Activated naive CD4-positive, alpha-beta T cell treated with anti-CD3 and anti-CD28 coated beads for 36 hours (primary cell): ENCODE measurements at places on chromosomes 3 and 15.

GRCh38 chr3:176692966-176693785 is 504.1 kb downstream of the TBL1XR1 start:
- DNase-seq: no peak

DNA sequence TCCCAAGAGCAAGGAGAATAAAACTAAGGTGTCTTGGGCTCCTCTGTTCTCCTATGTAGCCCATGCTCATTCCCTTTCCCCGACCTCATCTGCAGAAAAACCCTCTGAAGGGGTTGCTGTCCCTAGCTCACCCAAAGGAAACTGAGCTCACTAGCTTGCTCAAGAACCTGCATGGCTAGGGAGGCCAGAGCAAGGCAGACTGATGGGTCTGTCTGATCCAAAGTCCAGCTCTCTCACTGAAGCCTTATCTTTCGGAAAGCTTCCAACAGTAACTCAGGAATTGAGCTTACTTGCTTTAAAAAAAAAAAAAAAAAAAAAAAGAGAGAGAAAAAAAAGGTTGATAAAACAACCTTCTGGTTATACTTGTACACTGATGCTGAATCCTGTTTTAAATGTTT is 141.4 kb upstream of the TOPAZ1 start:
- no peak for DNase-seq

- no peak for DNase-seq
Measured at GRCh38 chr3:71972031-71972430, 187.1 kb upstream of the PROK2 start.

DNA sequence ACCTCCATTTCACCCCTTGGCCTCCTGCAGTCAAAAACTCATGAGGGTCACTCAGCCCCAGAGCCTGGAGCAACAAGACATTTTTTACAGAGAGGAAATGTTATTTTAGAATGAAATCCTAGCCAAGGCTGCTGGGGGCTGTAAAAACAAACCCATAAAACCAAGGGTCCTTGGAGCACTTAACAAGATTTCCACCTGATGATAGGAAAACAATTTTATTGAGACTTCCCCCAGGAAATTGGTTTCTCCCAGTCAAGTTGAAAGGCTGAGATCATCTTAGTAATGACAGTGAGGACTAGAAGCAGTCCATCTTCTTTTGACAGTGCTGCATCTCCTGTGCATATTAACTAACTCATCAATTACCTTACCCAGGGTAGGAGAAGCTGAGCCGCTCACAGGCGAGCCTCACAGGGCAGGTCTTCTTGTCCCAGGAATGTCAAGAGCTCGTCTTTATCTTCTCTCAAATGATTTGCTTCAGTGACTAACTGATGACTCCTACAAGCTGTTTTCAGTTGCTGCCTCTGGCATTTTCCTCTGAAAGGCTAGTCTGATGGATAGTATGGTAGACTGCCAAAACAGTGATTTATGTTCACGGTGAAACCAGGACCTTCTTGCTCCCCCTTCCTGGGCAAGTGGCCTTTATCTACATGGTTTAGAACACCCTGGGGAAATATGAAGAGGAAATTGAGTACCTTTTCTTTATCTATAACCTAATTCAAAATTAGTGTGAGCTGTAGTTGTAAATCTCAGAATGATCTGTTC is 34.6 kb upstream of the AEN start:
- no peak for DNase-seq

DNA sequence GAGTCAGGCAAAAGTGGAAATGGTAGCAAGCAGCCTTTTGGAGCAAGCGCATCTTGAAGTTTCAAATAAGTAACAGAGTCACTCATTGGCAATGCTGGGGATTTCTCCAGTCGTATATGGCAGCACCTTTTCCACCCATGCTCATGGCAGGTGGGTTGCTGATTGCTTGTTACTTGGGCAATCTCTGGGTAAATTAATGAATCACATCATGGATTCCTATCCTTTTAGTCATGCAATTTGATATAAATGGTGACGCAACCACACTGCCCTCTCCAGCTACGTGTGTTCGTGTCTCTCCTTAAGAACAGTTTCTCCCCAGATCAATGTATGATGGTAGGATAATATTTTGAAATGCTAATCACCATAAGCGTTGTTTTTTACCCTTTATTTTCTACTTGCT is 339.9 kb upstream of the KCNH8 start:
- DNase-seq: no peak

GRCh38 chr15:47796830-47797229 is 79.5 kb downstream of the SEMA6D start:
- no peak for DNase-seq

- DNase-seq: peak; percentile 44
Measured at GRCh38 chr3:136862617-136863322, 762 bp downstream of the NCK1 start.

- peak; percentile 14 for DNase-seq
Measured at GRCh38 chr3:38519651-38520050, 23.5 kb downstream of the EXOG start.

DNA sequence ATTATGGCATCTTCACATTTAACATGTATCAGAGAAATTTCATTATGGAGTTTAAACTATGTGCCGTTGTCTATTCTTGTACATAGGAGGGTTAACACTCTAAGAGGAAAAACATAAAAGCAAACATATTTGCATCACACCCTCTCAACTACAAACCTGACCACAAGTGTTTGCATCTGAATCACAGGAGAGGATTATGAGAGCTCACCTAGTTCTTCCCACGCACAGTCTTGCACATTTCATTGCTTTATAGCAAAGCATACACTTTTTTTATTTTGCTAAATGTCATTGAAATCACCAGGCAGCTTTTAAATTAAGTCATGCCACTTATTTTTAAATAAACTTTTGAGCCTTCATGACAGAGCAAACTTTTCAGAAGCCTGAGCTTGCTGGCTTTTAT is 12.5 kb downstream of the TRAT1 start:
- DNase-seq: peak; percentile 66

GRCh38 chr3:98326945-98327344 is 26.7 kb upstream of the OR5K4 start:
- no peak for DNase-seq

DNA sequence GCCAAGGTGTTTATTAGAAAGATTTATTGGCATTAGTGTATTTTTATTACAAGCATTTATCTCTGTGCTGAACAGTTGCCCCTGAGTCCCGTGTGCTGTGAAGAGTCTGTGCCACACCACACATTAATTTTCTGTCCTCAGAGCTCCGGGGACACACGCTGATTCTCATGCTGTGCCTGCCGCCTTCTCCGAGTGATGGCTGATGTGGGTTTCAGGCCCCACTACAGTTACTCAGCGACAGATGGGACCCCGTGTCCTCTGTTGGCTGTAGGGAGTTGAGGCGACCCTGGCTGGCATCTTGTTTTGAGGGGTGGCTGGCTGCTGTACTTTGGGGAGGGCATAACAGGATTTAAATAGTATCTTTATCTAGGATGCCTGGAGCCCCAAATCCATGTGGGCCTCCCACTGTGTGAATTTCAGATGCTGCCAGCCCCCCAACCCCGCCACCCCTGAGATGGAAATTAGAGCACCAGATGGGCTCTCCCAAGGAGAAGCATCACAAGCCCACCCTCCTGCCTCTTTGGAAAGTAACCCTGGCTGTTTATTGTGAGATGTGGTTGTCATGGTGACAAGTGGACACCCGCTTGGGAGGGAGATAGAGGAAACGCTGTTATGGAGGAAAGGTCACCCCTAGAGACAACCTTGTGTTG is 185.6 kb downstream of the APBA2 start:
- DNase-seq: no peak

DNA sequence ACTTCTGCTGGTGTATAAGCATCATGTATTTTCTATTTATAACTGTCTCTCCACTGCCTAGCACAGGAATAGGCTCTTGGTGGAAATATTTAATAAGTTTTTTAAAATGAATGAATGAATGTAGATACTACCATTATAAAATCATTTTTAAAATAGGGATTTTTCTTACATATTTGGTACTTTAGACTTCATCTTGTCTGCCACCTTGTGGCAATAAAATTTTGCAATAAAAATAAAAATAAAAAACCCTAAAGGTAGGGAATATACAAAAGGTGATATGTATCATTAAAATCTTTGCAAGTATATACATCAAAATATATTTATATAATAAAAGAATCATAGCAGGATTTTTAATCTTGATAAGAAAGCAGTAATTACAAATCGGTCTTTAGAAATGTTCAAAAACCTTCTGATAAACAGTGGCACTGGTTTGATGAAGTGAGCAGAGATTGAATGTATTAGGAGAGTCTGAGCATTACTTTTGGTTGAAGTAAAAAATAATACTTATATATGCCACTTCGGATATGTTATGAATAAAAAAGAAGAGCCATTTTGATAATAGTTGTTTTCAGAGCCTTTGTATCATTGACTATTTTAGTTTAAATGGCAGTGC is 95.2 kb downstream of the SPATA16 start:
- no peak for DNase-seq

DNA sequence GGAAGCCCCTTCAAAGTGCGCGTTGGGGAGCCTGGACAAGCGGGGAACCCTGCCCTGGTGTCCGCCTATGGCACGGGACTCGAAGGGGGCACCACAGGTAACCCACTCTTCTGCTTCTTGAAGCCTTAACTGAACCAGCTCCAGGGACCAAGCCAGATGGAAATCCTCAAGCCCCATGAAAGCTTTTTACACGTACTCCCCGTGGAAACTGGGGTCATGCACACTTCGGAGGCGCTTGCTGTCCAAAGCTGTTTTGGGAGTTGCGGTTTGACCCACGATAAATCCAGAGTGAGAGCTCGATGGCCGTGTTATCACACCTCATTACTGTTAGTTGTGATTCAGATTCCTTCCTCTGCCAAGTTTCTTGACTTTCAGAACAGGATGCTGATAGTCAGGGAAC is 47.5 kb downstream of the DNASE1L3 start:
- DNase-seq: no peak

DNA sequence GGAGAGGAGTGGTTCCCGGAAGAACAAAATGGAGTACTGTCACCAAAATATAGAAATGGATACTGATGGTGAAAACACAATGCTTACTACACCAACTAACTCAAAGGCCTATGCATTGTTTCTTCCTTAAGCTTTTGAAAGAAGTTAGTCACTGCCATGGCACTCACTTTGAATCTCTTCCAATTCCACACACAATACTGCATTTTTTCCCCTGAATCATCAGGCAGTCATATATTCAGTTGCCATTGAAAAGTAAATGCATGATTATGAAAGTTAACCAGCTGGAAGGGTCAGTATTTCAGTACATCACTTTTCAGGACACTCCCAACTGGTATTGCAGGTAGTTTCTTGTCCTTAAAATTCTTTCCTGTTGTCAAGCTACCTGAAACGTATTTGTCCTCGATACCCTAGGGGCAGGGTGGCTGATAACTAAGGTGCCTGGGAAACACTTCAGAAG is 9.0 kb upstream of the LRRFIP2 start:
- no peak for DNase-seq

DNA sequence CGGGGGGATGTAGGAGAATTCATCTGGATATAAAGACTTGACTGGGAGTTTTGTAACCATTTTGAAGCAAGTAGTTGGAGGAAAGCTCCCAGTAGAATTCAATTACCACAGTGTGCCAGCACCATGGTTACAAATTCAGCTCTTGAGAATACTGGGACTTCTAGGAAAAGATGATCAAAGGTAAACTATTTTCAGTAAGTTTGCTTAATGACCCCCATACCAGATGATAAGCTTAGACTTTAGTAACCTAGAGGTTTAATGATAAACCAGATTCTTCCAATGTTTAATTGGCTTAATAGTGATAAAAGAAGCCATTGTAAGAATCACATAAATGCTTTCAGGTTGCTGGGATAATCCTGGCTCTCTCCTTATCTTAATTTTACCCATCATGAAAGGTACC is 22.3 kb downstream of the AP4E1 start:
- DNase-seq: no peak

DNA sequence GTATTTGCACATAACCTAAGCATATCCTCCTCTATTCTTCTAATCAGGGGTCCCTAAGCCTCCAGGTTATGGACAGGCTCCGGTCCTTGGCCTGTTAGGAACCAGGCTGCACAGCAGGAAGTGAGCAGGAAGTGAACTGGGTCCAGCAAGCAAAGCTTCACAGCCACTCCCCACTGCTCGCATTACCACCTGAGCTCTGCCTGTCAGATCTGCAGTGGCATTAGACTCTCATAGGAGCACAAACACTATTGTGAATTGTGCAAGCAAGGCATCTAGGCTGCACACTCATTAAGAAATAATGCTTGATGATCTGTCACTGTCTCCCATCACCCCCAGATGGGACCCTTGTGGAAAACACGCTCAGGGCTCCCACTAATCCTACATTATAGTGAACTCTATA is 9.8 kb downstream of the MSL2 start:
- peak; percentile 50 for DNase-seq

GRCh38 chr3:197424674-197425484 is 126.5 kb upstream of the DLG1 start:
- DNase-seq: no peak

- no peak for DNase-seq
Measured at GRCh38 chr3:151387432-151387831, 2.9 kb upstream of the P2RY12 start.

DNA sequence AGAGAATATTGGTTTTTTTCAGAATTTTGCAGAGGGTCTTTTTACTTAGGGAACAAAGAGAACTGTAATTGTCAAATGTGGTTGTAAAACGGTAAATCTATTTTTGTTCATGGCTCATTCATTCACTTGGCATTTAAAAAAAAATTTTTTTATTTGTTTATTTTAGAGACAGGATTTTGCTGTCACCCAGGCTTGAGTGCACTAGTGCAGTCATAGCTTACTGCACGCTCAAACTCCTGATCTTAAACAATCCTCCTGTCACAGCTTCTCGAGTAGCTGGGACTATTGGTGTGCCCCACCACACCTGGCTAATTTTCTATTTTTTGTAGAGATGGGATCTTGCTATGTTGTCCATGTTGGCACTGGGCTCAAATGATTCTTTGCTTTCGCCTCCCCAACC is 301.8 kb downstream of the LPP start:
- DNase-seq: no peak

GRCh38 chr3:43949594-43949993 is 258.9 kb downstream of the ABHD5 start:
- DNase-seq: no peak

DNA sequence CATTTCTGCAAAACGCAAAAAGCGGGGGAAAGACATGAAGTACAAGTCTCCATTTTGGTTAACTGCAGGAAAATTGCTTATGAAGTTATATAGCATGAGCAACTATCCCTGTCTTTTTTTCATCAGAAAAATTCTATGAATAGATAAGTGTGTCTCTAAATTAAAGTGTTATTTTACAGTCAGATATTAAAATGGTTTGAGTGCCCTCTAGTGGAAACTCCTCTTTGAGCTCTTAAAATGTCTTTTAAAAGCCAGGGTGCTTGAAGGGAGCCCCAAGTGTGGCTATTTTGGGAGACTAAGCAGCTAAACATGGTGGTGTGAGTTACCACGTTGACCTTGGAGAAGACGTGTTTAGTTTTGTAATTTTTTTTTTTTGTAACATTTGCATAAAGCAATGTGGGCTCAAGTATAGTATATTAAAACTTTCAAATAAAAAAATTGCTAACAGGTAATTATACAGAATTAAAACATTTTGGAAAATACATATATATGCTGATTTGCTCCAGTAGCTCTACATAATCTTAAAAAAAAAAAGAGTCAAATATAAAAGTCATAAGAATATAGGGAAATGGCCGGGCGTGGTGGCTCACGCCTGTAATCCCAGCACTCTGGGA is 77.2 kb downstream of the PPP2R3A start:
- DNase-seq: no peak
